ELR (cell line): ENCODE measurements at places on chromosomes 4 and X.

- no peak for DNase-seq
These were observed 49.1 kb upstream of the DYNLT3 start for GRCh38 chrX:37896511-37896890.

- DNase-seq: peak; percentile 82
These were observed 151.8 kb downstream of the SLC7A11 start for GRCh38 chr4:138090150-138090917.

DNA sequence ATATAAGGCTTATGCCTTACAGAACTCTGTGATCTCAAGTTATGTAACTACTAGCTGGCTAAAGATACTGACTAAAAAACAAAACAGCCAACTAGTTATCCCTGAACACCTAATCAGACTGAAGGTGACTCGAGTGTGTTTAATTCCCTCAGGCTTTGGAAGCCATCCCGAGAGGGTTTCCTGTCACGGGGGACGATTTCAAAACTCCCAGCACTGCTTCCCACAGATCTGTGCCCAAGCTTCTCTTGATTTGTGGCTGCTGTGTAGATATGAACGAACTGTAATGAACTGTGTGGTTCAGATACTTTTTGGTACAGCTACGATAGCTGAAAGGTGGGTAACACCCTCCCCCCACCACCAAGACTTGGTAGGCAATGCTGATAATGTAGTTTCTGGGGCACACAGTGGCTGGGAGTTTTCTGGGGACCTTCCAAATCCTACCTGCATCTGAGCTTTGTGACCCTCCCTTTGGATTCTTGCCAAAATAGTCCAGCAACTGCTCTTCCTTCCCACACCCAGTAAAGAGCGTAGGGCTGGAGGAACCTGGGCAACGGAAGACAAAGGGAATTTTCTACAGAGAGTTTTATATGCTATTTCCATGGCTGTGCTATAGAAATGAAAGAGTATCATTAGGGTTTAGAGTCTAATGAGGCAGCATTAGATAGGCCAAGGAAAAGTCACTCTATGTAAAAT is 148.8 kb downstream of the MGST2 start:
- peak; percentile 18 for DNase-seq

DNA sequence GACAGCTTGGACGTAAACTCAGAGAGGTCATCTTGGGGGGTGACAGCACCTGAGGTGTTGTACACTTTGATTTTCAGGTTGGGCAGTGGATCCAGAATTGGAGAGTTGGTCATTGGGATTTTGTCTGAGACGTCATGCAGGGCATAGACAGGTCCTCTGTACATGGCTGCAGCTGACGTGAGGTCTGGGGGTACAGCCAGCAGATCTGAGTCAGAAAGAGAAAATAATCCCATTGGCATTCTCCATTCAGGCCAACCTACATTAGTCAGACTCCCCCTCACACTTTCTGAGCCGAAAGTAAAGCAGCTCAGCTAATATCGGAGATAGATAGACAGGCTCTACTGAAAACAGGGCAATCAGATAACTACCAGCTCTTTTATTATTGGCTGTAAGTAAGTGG is 329.7 kb downstream of the UNC5C start:
- DNase-seq: no peak

DNA sequence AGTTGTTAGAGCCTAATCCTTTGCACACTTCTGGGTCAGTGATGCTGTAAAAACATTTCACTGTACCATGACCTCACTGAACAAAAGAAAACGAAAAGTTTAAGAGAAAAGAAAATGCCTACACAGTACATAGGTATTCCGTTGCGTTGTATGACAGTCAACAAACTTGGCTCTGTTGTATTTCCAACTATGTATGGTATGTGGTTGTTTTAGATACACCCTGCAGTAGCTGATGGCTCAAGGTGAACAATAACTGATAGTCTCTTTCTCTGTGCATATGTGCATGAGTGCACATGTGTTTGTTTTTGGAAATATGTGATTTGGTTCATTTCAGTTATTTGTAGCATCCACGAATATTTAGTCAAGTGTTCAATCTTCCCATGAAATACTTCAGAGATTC is 176.0 kb downstream of the BMPR1B start:
- no peak for DNase-seq

DNA sequence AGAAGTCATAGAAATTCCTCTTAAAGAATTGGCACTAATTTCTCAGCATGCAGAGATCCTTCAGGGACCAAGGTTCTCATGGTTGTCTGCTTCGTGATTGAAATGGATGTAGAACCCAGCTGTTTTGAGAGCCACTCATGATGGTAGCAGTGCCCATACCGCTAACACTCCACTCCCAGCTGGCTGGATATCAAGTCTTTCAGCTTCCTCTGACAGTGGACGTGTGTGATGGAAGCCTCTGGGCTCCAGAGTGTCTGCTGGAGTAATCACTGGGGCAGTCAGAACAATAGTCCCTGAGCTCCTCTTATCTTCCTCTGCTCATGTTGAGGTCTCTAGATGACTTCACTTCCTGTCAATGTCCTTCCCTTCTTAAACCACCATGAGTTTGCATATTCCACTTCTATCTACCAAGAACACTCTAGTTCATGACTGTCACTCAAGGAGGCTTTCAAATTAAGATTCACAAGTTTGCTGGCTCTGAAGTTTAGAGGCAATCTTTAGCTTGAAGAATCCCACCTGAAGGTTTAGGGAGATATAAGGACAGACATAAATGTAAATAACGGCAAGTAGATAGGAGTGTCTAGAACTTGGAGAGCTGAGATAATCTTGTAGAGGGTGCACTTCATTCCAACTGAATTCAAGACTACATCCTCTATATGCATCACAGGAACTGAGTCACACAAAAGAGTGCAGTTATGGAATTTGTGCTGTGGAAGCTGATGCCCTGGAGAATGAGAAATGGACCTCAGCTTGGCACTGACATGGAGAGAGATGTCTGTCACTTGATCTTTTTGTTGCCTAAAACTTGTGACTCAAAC is 64.5 kb upstream of the WDR1 start:
- DNase-seq: peak; percentile 82

- DNase-seq: peak; percentile 11
These were observed 58.6 kb downstream of the FUNDC1 start for GRCh38 chrX:44483965-44484606.

DNA sequence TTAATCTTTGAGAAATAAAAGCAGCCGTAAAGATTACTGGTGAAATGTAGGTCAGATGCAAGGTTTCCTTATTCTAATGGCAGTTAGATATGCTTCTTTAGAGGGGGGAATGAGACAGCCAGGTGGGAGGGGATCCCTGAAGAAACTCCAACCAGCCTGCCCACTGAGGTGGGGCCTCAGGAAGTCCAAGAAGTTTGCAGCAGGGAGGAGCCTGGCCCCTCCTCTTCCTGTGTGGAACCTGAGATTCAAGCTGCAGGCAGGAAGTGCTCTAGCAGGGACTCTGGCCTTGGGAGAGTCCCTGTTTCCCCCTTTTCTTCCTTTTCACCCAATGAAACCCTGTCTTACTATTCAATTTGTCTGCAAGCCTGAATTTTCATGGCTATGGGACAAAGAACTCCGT is 101.4 kb upstream of the SLITRK2 start:
- no peak for DNase-seq

- DNase-seq: no peak
These were observed 109.9 kb downstream of the AFF2 start for GRCh38 chrX:148610328-148610698.

DNA sequence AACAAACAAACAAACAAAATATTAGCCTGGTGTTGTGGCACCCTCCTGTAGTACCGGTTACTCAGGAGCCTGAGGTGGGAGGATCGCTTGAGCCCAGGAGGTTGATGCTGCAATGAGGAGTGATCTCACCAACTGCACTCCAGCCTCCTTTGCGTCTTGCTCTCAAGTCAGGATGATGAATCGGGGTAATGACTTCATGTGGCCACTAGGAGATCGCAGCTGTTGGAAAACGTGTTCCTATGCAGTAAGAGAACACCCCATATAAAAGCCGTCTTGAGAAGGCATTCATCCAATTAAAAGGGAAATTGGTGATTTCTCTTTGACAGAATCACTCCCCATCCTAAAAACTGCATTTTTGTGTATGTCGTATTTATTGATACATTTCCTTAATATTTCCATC is 6.9 kb downstream of the CCNB3 start:
- DNase-seq: peak; percentile 17

DNA sequence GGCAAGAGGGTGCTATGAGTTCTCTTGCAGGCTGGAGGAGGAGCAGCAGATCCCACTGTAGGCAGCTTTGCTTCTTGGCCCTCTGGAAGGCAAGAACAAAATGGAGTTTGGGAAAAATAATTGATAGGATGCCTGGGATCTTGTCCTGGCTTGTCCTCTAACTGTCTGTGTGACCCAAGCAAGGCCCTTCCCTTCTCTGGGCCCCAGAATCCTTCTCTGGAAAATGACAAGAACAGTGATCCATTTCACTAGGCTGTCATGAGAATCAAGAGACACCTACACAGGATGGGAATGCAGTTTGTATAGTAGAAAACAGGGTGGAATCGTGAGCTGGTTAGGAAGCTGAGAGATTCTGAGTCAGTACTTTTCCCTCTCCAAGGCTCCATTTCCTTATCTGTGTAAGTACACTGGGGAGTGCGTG is 133.3 kb downstream of the PJA1 start:
- peak; percentile 57 for DNase-seq

DNA sequence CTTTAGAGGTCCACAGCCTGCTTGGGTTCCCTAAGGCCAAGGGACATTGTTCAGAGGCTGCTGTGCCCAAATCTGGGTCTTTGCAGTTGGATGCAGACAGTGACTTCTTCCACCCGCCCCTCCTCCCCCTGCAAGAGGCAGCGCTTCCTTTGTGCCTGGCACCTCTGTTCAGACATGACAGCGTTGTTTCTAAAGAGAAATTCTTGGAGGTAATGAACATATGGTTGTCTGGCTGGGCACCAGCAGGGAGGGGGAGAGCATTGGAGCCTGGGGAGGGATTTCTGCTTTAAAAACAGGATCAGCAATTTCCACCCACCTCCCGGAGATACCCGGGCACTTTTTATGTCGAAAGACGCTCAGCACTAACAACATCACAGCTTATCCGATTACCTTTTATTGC is 51.5 kb downstream of the PSAPL1 start:
- no peak for DNase-seq

- peak; percentile 96 for DNase-seq
These were observed 32.7 kb downstream of the ACSL1 start for GRCh38 chr4:184792950-184793555.

DNA sequence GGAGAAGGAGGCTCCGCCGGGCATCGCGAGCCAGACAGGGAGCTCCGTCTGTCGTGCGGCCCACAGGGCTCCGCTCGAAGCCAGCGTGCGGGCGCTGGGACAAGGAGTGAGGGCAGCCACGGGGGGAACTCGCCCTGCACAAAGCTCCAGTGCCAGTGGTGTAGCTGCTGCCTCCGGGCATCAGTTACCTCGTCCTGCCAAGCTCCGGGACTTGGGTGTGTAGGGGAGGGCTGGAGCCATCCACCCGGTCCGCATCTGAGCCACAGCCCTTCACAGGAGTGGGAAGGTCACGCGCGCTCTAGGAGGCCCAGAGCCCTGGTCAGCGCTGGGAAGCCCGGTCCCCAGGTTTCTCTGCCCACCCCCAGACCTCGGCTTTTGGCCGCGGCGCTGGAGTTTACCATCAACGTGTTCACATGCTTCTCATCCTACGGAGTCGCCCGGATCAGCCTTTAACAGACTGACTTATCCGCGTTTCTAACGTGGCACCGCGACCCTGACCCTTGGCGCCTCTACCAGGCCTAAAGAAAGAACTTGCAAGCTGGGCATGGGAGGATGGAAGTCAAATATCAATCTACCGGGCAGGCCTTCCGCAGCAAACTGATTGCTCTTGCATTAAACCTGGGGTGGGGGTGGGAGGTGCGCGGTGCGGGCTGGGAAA is 8.4 kb upstream of the PRDM8 start:
- DNase-seq: no peak

DNA sequence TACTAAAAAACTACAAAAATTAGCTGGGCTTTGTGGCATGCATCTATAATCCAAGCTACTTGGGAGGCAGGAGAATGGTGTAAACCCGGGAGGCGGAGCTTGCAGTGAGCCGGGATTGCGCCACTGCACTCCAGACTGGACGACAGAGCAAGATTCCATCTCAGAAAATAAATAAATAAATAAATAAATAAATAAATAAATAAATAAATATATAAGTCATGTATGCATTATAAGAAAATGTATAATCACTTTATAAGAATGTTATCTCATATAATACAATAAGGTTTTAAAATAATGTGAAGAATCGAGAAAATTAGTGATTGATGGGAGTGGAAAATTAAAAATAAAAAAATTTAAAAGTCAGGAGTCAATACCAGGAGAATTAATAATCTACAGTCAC is 127.5 kb downstream of the GALNTL6 start:
- DNase-seq: no peak

GRCh38 chrX:129449148-129449547 is 74.1 kb downstream of the SMARCA1 start:
- DNase-seq: peak; percentile 4

DNA sequence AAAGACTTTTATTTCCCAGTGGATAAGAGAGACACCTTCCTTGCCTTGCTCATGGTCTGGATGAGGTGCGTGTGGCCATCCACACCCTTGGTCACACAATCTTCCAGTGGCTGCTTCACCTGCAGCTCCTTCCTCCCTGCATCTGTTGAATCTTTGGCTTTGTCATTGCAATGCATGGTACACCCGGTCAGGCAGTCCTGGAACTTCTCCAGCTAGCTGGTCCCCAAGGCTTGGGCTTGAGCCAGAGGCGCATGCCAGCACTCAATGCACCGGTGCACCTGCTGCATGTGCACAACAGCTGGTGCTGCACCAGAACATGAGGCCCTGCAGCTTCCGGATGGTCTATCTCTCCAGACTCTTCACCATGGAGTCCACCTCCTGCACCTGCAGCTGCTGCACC is 31.7 kb downstream of the SCML1 start:
- DNase-seq: no peak

- DNase-seq: no peak
These were observed 120.3 kb upstream of the AFF2 start for GRCh38 chrX:148380107-148380506.

DNA sequence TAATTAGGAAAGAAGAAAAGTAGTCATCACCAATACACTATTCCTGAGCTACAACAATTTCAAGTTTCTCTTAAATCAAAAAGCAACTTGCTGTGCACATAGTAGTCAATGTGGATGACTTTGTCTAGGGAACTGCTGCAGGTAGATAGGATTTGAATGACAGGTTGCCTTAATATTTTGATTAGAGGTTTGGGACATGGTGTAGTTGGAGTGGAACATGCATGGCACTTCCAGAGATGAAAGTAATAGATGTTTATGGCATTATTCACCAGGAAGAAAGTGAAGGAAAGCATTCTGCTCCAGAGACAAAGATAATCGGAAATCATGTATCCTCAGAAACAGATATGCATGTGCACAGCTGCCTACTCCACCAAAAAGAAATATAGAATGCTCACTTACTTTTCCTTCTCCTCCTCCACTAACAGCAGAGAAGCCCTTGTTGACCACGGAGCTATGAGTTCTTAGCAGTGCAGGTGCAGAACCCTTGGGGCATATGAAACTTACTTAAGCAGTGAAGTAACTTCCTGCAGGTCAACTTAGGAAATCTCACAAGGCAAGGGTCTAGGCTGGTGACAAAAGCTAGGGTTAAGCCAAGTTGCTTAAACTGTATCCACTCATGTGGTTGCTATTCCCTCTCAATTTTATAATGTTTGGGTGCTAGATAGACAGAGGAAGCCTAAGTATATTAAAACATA is 390.8 kb downstream of the HNRNPD start:
- no peak for DNase-seq
